ENCODE measurements at places on chromosomes 3 and 15.

- DNase-seq: no peak
These were observed 174.1 kb upstream of the DPH6 start for GRCh38 chr15:35720019-35720418.

- DNase-seq: no peak
These were observed 223.9 kb upstream of the NR2E3 start for GRCh38 chr15:71586463-71586862.

GRCh38 chr3:43095370-43095769 is 10.5 kb downstream of the POMGNT2 start:
- no peak for DNase-seq

DNA sequence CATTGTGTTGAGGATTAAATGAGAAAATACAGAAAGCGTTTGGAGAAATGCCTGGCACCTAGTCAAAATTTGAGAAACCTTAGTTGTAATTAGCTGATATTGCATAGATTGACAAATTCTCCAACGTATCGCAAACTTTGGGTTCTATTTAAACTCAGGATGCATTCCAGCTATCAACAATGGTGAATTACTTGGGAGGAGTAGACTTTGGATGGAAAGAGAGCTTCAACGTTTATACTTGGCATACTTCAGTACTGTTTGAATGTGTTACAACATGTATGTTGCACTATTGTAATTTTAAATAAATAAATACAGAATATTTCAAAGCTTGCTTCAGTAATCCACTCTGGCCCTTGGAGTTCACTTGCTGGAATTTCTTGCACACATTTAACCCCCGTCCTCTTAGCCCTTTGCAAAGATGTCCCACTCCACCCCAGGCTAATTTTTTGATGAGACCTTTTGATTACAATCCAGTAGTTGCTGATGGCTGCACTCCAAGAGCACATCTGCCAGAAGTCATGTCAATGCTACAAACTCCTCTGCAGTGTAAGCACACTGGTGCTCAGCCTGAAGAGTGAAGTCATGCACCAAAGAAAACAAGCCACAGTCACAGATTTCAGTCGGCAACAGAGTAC is 4.7 kb upstream of the DIS3L start:
- no peak for DNase-seq

- DNase-seq: no peak
These were observed 97.2 kb upstream of the FLNB start for GRCh38 chr3:57910990-57911389.

DNA sequence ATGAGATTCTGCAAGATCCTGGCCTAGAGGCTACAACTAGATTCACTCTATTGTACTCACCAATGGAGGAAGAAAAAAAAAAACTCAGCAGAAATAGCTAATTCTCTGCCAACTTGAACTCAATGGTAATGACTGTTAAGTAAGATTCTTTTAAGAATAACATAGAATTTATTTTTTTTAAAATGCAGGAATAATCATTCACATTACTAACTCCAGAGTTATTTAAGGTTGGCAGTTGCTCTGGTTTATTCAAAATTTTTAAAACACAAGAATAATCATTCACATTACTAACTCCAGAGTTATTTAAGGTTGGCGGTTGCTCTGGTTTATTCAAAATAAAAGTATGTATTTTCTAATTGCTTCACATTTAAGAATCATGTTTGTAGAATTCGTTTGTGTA is 1071.9 kb downstream of the IGSF11 start:
- DNase-seq: no peak

DNA sequence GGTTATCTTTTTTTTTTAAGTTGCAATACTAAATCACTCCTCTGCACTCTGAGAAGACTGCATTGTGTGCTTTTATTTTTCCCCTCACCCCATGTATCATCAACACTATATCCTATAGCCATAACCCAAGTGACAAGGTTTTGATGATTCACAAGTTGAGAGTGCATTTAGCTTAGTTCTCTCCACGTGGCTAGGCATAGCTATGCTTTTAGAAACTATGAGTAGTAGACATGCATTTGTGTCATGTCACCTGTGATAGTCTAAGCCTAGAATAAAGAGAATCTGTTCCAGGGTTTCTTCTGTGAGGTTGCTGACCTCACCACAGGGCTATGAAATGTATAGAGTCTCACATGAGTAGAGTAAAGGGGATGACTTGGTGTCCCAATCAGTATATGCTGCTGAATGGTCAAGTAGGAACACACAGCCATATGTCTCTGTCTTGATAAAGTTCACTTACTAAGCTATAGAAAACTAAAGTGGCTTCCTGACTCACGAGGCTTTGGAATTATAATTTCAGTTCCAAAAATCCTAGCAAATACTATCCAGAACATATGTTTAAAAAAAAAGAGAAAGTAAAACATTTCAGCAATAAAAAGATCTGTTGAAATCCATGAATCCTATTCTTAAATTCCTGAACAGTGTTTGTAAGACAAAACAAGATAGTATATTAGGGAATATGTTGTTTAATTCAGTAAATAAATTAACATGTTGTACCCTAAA is 206.3 kb downstream of the LSAMP start:
- DNase-seq: no peak

GRCh38 chr3:182259579-182259978 is 533.7 kb upstream of the ATP11B start:
- no peak for DNase-seq

- DNase-seq: no peak
These were observed 36.2 kb upstream of the MRPL3 start for GRCh38 chr3:131538968-131539367.

GRCh38 chr3:105906836-105907235 is 38.0 kb upstream of the CBLB start:
- DNase-seq: no peak

GRCh38 chr15:95944193-95944592 is 386.3 kb upstream of the NR2F2 start:
- no peak for DNase-seq

DNA sequence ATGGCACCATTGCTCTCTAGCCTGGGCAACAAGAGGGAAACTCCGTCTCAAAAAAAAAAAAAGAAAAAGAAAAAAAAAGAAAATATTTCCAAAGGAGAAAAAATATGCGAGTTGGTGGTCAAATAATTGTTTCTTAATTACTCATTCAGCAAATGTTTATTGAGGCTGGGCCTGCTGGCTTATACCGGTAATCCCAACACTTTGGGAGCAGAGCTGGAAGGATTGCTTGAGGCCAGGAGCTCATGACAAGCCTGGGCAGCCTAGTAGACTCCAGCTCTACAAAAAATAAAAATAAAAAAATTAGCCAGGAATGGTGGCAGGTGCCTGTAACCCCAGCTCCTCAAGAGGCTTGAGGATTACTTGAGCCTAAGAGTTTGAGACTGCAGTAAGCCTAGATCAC is 4.1 kb downstream of the KNL1 start:
- DNase-seq: no peak

GRCh38 chr3:133487920-133488540 is 85.5 kb upstream of the CDV3 start:
- no peak for DNase-seq

GRCh38 chr15:41567862-41568261 is 8.8 kb downstream of the TYRO3 start:
- no peak for DNase-seq

- no peak for DNase-seq
These were observed 12.2 kb upstream of the RASGRP1 start for GRCh38 chr15:38576837-38577236.

GRCh38 chr3:44899683-44900367 is 25.4 kb downstream of the TGM4 start:
- DNase-seq: no peak

DNA sequence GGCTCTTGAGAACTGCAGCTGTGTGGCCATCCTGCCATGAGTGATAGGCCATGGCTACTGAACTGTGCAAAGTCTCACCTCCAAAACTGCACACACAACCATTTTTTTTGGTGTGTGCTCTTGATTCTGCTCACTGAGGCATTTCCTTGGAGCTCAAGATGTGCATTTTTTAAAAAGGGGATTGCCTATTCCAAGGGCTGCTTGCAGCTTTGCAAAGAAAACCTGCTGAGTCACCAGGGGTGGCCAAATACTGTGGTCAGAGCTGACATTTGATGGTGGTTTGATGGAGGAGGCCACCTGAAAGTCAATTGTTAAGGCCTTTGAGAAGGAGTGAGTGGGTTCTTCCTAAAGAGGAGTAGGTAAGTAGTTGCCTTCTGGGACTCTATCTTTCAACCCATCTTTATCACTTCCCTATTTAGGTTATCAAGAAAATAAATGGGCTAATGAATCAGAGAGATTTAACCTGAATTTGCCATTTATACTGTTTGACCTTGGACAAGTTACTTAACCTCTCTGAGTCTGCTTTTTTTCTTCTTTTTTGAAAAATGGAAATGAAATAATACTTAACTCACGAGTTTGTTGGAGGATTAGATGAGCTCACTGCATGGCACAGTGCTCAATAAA is 87.9 kb downstream of the CHST2 start:
- no peak for DNase-seq

GRCh38 chr15:57890878-57891277 is 174.6 kb downstream of the ALDH1A2 start:
- DNase-seq: no peak

- no peak for DNase-seq
These were observed 466.7 kb downstream of the SHQ1 start for GRCh38 chr3:72381584-72381983.

DNA sequence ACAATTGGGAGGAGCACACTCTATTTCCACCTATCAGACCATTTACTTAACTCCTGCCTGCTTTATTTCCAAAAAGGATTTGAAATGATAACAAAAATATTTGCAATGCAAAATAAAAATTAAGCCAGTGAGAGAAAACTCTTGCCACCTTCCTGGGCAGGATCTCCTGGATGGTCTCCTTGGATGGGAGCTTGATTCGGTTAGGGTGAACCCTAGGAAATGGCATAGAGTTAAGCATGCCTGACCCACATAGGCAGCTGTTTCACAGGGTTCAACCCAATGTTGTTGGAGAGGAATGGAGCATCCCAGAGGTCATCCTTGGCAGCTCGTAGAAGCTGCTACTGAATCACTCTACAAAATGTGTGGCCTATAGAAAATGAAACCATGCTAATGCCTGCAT is 83.8 kb downstream of the TGFBR2 start:
- DNase-seq: no peak

- peak; percentile 48 for DNase-seq
These were observed 90.2 kb downstream of the CERS3 start for GRCh38 chr15:100438570-100438969.

GRCh38 chr3:149739396-149739795 is 12.9 kb downstream of the COMMD2 start:
- DNase-seq: no peak

- DNase-seq: no peak
These were observed 122.4 kb downstream of the NR1D2 start for GRCh38 chr3:24067483-24067882.

- DNase-seq: no peak
These were observed 297.3 kb upstream of the THBS1 start for GRCh38 chr15:39283531-39283930.

DNA sequence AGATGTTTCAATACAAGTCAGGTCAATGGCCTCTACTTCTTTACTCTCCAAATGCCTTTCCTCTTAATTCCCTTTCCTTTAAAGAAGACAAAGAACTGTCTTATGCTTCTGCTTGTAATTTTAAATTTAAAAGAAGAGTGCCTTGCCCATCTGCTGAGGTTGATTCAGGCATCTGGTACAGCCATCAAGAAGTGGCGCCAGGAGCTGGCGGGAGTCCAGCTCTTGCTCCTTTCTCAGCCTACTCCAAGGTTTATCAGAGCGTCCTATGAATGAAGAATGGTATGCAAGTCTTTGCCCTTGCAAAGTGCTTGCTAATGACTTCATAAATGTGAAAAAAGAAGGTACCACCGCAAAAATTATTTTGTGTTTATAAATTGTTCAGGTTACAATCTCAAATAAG is 294.6 kb upstream of the TGFBR2 start:
- DNase-seq: no peak

Measured in SK-N-MC (cell line).